ENCODE measurements at places on chromosomes 16 and 17.
A peak's percentile ranks its signal among the peaks of the same experiment; 100 is the strongest.

DNA sequence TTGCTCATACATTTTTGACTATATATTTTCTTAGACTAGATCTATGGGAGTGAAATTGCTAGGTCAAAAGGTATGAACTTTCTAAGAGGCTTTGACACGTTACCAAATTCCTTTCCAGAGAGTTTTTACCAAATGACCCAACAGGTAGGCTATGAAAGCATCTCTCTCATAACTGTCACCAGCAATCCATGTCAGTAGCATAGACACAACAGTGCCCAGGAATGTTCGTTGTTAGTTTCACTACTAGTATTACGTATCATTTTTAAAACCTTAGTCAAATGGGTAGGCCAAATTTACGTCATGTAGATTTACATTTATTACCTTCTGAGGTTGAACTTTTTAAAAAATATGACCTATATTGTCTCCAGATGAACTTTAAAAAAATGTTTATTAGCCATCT is 66.8 kb downstream of the MARCHF10 start:
- DNase-seq: no peak

- DNase-seq: no peak
These were observed 19.5 kb downstream of the SEC14L1 start for GRCh38 chr17:77160091-77160874.

DNA sequence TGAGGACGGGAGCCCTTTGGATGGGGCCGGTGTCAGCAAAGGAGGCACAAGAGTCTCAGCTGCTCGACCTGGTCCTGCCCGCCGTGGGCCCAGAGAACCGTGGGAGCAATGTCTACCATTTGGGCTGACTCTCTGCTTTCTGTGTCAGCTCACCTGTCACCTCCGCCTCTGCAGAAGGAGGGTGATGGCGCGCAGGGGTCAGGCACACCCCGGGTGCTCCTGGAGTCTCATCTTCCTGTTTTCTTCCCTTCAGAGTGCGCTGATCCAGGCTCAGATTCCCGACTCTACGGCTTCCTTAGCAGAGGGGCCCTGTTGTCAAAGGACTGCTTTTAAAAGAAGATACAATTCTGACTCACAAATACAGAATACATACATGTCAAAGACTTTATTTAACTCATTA is 167.1 kb downstream of the BANP start:
- no peak for DNase-seq

GRCh38 chr16:78592111-78592510 is 492.7 kb downstream of the WWOX start:
- no peak for DNase-seq

DNA sequence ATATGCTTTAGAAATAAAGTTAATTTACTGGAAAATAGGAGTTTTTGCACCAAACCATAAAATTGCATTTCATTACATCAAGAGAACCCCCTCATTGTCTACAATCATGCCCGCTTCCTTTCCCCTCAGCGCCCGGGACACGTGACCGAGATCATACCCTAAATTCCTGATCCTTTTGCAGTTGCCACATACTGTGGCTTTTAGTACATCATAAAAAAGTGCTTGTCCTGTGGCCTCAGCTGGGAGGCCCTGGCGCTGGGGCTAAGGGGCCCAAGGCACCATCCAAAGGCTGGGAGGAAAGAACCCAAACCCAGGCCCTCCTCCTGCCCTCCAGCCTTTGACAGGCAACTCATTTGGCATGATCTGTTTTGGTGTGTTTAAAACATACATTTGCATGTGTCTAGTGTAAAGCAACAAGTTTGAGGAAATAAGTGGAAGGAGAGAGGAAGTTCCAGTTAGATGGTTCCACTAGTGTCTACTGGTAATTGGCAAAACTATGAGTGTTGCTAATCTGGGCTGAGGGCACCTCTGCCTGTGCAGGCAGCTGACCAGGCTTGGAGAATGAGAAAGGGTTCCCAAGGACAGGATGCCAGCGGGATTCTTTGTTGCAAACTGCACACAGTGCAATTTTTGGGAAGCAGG is 6.0 kb downstream of the CDK5R1 start:
- DNase-seq: no peak

- DNase-seq: no peak
These were observed 218.1 kb upstream of the CDH8 start for GRCh38 chr16:62254372-62254771.

- DNase-seq: no peak
These were observed 273.4 kb upstream of the TNRC6C start for GRCh38 chr17:77684803-77685798.

GRCh38 chr16:55331648-55332185 is 7.7 kb downstream of the IRX6 start:
- DNase-seq: no peak

- peak; percentile 32 for DNase-seq
These were observed 67.3 kb downstream of the ANKRD11 start for GRCh38 chr16:89422905-89423630.

- no peak for DNase-seq
These were observed 10.9 kb upstream of the ZFP90 start for GRCh38 chr16:68528233-68528632.

DNA sequence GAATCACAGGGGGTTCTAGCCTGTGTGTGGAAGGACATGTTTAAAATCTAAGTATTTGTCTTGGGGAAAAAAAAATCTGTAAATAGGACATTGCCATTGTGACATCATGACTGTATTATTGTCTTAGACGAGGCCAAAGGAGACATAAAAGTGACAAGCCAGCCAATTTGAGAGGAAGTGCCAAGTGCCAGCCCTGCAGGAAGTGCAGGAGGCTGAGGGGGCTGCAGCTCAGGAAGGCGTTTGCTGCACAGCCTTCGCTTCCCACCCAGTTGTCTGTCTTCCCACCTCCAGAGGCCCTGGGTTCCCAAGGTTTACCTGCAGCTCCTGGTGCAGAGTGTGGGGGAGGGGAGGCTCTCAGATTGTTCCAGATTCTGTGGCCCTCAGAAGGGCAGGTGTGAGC is 1.3 kb downstream of the ADCY7 start:
- no peak for DNase-seq

GRCh38 chr17:5823219-5823618 is 238.9 kb upstream of the NLRP1 start:
- DNase-seq: no peak

DNA sequence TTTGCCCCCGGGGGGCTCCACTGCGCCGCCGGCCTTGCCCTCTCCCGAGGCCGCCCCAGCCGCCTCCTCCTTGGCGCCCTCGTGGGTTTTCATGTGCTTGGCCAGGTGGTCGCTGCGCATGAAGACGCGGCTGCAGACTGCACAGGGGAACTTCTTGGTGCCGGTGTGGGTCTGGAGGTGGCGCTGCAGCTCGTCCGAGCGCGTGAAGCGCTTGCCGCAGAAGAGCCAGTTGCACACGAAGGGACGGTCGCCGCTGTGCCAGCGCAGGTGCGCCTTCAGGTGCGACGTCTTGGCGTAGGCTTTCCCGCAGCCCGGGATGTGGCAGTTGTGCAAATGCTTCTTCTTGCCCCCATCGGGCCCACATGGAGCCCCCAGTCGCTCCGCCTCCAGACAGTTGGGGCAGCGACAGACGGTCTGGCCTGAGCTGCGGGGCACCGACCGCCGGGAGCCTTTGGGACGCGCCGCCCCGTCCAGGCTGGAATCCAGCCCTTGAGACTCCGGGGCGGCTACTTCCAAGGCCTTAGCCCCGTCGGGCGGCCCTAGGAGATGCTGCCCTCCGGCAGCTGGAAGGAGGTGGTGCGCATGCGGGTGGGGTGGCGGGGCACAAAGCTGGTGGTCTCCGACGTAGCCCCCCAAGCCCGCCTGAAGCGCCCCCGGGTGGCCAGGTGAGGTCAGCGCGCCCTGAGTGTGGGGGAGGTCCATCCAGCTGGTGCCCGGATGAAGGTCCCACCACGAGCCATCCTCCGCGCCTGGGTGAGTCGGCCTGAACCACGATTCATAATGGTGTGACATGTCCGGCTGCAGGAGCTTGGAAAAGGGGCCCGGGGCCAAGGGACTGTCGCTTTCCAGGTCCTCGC is 3.4 kb downstream of the SP6 start:
- no peak for DNase-seq

DNA sequence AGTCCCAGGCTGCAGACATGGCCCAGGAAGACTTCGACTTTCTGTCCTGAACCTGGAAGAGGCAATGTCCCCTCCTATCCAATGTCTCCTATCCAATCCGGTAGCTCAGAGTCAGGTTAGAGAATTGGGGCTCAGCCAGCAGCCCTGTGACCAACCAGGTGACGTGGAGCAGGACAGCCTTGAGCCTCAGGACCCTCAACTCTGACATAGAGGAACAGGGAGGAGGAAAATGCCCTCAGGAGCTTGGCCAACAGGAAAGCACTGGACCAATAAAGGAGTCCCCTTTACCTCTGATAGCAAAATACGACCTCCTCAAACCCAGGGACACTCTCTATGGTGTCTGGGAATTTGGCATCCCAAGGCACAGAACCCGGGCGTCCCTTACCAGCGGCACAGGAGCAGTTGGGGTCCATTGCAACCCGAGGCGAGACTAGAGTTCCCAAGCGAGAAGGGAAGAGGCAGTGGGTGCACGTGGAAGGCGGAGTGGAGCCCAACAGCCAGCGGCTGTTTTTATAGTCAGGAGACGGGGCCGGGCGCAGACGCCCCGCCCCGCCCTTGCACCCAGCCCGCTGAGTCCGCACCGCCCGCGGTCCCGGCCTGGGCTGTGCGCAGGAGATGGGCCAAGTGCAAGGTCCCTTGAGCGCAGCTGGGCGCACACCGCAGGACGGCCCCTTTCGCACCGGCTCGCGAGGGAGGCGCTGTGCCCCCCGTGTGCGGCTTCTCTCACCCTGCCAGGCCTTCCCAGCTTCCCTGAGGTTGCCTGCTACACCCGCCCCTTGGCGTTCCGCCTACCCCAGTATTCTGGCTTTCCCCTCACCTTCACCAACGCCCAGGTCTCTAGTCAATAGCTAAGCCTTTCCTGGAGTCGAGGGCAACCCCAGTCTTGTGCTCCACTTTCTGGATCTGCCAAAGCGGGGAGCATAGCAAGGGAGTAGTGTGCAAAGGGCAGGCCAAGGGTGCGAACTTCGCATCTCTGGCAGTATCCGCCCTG is at the start of gene MT1G:
Gene MT1G (minus strand): TSS at position 485 of the 991 bp plus-strand sequence. CDS start 72 bp downstream, at position 413.
- no peak for DNase-seq

GRCh38 chr16:89848974-89849373 is 20.7 kb downstream of the SPIRE2 start:
- DNase-seq: no peak

- no peak for DNase-seq
These were observed 978.8 kb downstream of the KCNJ18 start for GRCh38 chr17:22671110-22671509.

DNA sequence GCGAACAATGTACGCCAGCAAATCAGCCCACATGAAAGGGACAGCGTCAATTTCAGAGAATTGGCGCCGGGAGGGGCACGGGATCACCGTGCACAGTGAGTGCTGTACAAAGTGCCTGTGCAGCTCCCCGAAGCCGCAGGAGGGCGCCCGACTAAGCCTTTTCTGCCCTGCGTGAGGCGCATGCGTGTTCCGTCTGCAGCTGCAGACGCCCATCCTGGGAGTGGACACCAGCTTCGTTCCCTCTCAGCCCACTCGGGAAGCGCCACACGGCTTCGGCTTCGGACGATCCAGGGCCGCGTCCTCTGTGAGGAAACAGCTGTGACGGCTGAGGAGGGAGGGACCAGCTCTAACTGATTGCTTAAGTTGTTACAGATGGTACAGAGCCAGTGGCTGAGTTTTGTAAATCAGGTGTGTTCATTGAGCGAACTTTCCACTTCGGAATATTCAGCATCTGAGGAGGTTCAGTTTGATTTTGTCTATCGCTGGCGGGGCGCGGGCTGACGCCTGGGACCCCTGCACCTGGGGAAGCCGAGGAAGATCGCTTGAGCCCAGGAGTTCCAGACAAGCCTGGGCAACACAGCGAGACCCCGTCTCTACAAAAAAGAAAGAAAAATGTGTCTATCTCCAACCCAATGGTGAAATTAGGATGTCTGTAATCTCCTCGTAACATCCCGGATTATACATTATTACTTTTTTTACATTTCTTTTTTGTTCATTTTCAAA is 15.4 kb upstream of the ZNF287 start:
- peak; percentile 88 for DNase-seq

DNA sequence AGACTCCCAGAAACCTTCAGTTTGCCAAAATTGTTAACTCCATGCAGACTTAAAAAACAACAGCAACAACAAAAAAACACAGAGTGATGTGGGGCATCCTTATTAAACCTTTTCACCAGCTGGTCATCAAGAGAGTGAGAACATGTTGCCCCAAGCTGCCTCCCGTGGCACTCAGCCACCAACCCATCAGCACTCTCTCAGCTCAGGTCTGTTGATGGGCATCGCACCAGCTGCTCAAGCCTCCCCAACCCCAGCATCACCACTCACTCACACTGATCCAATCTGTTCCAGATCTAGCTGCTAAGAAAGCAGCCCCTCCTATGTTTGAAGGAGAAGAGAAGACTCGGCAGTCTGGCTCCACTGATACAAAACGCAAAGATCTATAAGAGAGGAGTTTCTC is 46.8 kb downstream of the SLC39A11 start:
- DNase-seq: no peak

- no peak for DNase-seq
These were observed 477 bp upstream of the SLC47A1 start for GRCh38 chr17:19533036-19533717.

DNA sequence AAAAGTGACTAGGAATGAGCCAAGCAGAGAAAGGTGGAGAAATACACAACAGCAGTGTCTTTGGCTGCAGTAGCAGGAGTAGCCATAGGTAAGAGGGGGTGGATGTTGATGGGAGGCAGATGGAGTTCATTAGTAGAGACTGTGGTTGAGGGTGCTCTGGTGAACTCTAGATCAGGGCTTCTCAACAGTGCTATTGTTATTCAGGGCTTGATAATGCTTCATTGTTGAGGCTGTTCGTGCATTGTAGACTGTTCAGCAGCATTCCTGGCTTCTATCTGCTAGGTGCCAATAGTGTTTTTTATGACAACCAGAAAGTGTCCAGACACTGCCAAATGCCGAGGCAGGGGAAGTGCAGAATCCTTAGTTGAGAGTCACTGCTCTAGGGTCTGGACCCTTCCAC is 3.6 kb downstream of the ALKBH5 start:
- no peak for DNase-seq

DNA sequence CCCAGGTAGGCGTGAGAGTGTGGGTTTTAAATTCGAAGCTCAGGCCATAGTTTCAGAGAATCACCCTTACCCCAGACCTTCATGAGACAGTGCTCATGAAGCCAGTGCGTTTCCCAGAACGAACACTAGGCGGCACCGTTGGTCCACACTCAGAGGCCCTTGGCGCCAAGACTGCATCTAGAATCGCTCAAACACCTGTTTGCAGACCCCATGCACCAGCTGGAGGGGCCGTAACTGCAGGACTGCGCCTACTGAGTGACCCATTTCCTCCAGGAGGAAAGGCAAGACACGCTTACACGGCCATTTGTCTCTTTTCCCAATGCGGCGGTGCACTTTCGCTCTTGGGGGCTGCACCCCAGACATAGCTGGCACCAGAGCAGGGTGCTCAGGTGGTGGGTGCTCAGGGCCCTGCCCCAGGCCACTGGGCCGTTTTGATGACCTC is 34.0 kb downstream of the ADGRG5 start:
- DNase-seq: peak; percentile 75

GRCh38 chr16:11372073-11372828 is 27.0 kb downstream of the RMI2 start:
- no peak for DNase-seq

- no peak for DNase-seq
These were observed 176.3 kb downstream of the RPTOR start for GRCh38 chr17:80720610-80721577.

GRCh38 chr16:2711370-2712062 is 8.5 kb downstream of the PRSS27 start:
- DNase-seq: no peak
